ENCODE measurements at places on chromosomes 2 and 18.

GRCh38 chr2:71562518-71562917, 109.2 kb downstream of the DYSF start:
- no peak for DNase-seq

DNA sequence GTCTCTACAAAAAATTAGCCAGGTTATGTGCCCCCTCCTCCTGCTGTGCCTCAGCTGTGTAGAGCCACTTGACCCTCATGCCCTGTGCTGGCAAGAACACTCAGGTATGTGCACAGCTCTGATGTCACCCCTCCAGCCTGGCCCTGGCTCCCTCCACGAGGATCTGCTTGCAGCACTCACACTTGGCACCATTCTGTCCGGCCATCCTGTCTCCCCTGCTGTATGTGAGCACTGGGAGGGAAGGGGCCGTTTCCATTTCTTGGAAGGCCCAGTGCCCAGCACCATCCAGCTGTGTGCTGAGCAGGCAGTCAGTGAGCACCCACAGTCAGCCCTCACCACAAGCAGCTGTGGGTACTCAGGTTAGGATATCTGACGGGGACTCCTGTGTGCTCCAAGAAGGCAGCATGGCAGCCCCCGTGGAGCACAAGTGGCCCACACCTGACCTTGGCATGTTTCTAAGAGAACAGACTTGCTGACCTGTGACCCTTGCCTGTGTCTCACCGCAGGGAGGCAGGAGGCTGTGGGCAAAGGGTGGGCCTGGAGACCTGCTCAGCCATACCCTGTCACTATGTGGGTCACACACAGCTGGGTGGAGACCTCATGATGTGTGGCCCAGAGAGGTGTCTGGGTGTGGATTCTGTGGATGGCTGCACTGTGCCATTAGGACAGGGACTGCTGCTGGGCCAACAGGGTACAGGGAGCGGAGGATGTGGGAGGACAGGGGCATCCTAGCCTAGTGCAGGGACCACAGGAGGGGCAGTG, 31.5 kb downstream of the USP34 start:
- no peak for DNase-seq

GRCh38 chr2:62435720-62436119, 70.3 kb downstream of the TMEM17 start:
- no peak for DNase-seq

DNA sequence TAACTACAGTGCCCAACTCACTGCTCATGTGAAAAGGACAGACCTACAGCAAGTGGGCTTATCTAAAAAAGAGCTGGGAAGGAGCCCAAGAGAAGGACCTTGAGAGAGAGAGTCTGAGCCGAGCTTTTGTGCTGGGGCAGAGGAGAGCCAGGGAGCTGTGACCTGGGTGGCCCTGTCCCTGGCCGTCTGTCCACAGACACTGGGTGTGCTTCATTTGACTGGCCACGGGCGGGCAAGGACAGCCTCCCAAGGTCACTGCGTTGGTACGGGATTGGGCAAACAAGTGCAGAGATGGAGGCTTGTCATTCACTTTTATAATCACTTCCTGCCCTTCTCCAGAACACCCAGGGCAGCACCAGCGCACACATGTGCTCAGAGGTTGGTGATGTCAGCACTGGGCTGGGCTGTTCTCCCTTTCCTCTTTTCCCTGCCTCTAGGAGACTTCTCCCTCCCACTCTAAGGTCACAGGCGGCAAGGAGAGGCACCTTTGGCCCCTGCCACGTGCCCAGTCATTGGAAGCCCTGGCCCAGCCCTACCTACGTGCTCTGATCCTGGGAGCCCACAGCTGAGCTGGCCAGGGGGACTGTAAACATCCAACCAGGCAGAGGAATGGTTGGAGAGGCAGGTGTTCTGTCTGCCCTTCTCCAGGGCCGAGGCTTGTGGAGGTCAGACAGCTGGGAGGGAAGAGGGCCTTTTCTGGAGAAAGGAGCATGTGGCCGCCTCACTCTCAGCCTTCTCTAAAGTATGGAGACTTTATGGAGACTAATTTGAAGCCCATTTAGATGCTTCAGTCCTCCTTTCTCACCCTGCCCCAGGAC, 6.4 kb upstream of the PSD4 start:
- DNase-seq = no peak

GRCh38 chr2:46371854-46372253, 74.6 kb downstream of the EPAS1 start:
- DNase-seq = no peak

- DNase-seq = no peak
Observed at GRCh38 chr2:4424153-4424552, 720.8 kb downstream of the DCDC2C start.

GRCh38 chr18:31686986-31687928, 2.9 kb upstream of the B4GALT6 start:
- DNase-seq = no peak
